Testis (tissue), 5 donors: ENCODE measurements at places on chromosomes 3 and 15.

DNA sequence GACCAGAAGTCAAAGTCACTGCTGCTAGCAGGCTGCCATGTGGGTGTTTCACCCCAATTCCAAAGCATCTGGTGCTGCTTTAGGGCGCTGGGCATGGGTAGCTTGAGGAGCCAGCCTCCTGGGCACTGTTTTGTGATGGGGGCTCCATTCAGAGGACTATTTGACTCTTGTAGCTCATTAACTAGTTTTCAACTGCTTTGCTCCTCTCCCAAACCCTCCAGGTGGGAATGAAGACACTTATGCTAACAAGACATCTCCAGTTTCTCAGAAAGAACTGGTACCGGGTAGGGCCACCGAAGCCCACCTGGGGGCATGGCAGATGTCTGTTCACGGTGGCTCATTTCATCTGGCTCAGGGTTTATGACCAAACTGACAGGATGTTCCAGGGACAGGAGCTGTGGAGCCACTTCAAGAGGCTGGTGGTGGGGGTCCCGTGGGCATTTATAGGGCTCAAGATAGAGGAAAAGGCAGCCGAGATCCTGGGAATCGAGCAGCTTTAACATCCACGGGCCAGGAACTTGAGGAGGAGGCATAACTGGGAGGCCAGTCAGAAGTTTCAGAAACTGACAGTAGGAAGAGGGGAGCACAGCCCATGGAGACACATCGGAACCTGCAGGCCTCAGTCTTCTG lies 17.7 kb downstream of the AMOTL2 start:
- no peak for DNase-seq

DNA sequence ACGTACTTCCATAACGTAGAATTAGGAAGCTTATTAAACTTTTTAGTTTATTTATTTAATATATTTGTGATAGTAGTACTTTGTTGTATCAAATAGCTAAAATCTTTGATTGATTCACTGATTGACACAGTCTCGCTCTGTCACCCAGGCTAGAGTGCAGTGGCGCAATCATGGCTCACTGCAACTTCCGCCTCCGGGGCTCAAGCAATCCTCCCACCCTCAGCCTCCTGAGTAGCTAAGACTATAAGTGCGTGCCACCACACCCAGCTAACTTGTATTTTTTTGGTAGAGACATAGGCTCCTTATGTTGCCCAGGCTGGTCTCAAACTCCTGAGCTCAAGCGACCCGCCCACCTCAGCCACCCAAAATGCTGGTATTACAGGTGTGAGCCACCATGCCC lies 5.7 kb downstream of the APH1B start:
- DNase-seq: no peak

DNA sequence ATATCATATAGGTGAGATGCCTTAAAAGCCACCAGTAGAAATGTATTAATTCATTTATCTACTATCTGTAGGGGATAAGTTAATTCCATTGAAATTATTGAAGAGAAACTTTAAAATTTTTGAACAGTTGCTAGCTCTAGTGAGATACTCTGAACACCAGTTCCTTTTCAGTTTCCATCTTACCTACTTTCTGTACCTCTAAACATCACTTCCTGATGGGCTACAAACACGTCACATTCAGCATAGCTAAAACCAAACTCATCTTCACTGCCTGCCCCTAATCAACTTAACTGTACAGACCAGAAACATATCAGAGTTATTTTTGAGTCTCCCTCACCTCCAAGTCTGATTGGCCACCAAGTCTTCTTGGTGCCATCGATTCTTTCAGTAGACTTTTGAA lies 88.9 kb downstream of the FEZF2 start:
- DNase-seq: no peak

DNA sequence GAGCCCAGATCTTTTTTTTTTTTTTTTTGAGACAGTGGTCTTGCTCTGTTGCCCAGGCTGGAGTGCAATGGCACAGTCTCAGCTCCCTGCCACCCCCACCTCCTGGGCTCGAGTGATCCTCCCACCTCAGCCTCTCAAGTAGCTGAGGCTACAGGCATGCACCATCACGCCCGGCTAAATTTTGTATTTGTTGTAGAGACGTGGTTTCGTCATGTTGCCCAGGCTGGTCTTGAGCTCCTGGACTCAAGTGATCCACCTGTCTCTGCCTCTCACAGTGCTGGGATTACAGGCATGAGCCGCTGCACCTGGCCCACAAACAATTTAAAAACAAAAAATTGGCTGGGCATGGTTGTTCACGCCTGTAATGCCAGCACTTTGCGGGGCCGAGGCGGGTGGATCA lies 22.6 kb upstream of the SLC6A6 start:
- no peak for DNase-seq

- DNase-seq: no peak
Measured at GRCh38 chr3:197533927-197534725, 21.6 kb downstream of the BDH1 start.

DNA sequence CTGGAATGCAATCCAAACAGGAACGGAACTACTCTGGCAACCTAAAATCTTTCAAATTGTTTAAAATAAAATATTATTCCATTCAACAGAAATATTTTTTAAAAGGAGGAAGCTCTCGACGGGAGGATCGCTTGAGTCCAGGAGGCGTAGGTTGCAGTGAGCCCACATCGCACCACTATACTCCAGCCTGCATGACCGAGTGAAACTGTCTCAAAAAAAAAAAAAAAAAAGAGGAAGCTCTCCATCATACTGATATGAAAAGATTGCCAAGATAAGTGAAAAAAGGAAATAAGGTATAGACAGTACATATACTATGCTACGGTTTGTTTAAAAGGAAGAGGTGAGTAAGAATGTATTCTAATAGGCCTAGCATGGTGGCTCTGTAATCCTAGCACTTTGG lies 3.6 kb downstream of the RAD18 start:
- no peak for DNase-seq

DNA sequence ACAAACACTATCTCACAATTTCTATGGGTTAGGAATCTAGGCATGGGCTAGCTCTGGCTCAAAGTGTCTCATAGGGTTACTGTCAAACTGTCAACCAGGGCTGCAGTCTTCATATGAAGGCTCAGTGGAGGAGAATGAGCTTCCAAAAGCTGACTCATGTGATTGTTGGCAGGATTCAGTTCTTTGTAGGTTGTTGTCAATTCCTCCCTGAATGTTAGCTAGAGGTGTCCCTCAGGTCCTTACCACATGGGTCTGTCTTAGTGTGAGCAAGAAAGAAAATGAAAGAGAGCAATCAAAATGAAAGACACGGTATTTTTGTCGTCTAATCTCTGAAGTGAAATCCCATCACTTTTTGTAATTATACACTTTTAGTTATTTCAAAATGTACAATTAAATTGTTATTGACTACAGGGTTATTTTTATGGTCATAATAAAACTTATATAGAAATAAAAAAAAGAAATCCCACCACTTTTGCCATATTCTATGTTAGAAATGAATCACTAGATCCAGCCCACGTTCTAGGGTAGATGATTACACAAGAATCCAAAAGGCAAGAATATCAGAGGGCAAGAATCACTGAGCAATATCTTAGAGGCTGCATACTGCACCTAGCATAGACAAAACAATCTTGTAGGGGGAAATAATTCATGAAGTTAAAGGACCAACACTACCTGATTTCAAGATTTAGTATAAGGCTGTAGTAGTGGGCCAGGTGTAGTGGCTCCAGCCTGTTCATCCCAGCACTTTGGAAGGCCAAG lies 8.4 kb downstream of the ACSBG1 start:
- DNase-seq: no peak

GRCh38 chr15:39252134-39252470 lies 328.8 kb upstream of the THBS1 start:
- DNase-seq: no peak

GRCh38 chr3:86938416-86939105 lies 52.4 kb downstream of the VGLL3 start:
- DNase-seq: no peak

- no peak for DNase-seq
Measured at GRCh38 chr3:117954131-117954530, 1080.5 kb downstream of the IGSF11 start.

DNA sequence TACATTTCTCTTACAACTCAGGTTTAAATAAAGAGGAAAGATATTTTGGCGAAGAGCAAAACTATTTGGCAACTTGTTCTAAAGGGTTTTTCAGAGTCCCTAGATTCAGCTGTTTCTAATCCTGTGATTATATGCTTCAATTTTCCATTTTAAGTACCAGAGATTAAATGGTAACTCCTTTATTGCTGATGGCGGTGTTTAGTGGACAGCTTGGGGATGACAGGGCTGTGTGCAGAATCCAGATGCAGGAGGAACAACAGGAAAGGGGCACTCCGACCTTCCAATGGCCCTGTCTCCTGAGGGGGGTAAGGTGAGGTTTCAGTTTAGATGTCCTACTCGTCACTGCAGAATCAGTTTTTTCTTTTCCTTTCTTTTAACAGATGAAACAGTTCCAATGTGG lies 405.0 kb downstream of the PDCD6IP start:
- no peak for DNase-seq

- DNase-seq: no peak
Measured at GRCh38 chr3:122937745-122938144, 89.8 kb downstream of the SEMA5B start.

DNA sequence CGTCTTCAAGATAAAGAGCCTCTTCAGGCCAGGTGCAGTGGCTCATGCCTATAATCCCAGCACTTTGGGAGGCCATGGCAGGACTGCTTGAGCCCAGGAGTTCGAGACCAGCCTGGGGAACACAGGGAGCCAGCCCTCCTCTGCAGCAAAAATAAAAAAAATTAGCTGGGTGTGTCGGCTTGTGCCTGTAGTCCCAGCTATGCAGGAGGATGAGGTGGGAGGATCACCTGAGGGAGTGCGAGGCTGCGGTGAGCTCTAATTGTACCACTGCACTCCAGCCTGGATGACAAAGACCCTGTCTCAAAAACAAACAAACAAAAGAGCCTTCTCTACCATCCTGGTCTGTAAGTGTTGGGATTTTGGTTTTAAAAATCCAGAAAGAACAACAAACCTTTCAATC lies 11.1 kb downstream of the WDR53 start:
- DNase-seq: no peak

DNA sequence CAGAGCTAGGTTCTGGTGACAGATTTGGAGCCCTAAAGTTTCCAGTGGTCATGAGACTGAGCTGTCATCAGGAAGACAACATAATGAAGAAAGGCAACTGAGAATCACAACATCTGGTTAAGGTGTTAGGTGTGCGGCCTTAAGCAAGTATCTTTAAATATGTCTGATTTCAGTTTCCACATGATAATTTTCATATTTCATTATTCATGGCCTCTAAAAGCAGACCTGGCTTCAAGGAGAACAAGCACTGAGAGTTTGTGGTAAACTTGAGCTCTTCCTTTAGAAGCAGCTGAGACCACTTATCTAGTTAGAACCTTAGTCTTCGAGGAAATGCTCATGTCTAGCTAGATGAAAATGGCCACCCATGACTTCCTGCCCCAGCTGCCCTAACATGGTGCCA lies 25.7 kb upstream of the MYLK start:
- no peak for DNase-seq

DNA sequence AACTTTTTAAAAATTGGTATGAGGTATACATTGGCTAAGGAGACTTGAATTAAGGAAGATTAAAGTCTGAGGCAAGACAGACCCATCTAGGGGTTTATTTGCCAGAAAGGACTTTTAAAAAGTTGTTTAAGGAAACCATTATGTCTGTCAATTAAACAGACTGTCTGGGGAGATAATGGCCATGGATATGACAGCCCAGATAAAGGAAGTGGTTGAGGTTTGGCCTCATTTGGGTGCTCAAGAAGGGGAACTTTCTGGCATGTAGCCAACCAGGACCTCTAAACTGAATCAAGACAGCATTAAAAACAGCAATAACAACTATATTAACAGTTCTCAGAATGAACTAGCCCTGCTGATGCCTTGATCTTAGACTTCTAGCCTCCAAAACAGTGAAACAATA lies 9.9 kb upstream of the CD200R1L start:
- DNase-seq: no peak

- no peak for DNase-seq
Measured at GRCh38 chr3:193869221-193870201, 266.4 kb upstream of the HES1 start.

GRCh38 chr3:143298886-143299535 lies 179.4 kb downstream of the CHST2 start:
- DNase-seq: no peak

- DNase-seq: no peak
Measured at GRCh38 chr3:115838786-115839185, 215.5 kb downstream of the GAP43 start.

DNA sequence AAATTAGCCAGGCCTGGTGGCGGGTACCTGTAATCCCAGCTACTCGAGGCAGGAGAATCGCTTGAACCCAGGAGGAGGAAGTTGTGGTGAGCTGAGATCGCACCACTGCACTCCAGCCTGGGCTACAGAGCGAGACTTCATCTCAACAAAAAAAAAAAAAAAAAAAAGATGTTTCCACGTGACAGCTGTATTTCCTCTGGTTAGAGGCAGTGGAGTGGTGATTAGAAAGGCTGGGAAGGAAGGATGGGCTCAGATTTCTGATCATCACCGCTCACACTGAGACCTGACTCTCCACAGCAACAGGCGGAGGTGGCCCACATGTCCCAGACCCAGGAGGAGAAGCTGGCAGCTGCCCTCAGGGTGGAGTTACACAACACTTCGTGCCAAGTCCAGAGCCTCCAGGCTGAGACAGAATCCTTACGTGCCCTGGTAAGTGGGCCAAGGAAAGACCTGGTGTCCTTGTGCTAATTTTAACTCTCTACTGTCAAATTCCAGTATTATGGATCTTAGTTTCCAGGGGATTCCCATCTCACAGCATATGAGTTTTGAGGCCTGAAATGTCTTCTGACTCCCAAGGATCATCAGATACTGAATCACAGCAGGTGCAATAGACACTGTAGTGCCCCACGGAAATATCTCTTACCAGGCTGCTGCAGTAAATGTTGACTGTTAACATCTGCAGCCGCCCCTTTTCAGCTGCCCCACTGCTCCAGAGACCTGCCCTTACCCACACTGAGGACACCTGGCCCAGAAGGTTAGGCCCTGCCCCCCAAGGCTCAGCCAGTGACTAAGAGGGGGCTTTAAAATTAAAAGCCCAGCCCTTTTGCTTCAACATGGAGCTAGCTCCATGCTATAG lies 66.9 kb downstream of the BFSP2 start:
- no peak for DNase-seq
